ENCODE measurements at places on chromosomes 5 and 9.

DNA sequence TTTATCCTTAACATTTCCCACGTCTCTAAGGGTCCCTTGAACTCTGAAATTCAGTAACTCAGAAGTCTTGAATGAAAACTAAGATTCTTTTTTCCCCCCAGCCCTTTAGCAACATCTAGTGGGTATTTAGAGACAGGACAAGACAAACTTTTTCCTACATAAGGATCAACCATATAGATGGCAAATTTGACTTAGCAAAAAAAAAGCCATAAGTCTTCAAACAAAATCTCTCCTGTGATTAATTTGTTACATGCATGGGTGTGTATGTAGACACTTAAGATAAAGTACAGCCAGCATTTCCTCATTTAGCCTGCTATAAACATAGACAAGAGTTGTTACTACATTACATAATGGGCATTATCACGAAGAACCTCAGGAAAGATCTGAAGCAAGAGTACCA is 29.1 kb upstream of the ANKRD31 start:
- DNase-seq = no peak

GRCh38 chr9:121650217-121651007 is 1.0 kb upstream of the DAB2IP start:
- no peak for DNase-seq

DNA sequence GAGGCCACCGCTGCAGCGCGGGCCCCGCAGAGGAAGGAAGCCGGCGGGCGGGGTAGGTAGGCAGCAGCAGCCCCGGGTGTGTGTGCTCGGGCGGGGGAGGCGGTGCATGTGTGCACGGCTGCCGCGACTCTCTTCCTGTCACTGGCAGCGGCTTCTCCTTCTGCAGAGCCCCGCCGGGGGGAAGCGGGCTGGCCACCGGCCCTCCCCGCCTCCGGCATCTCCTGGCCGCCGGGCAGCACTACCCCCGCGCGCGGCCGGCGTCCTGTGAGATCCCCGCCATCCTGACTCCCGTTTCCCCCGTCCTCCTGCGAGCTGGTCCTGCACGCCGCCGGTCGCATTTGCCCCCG is 315 bp downstream of the PIK3R1 start:
- DNase-seq = no peak

DNA sequence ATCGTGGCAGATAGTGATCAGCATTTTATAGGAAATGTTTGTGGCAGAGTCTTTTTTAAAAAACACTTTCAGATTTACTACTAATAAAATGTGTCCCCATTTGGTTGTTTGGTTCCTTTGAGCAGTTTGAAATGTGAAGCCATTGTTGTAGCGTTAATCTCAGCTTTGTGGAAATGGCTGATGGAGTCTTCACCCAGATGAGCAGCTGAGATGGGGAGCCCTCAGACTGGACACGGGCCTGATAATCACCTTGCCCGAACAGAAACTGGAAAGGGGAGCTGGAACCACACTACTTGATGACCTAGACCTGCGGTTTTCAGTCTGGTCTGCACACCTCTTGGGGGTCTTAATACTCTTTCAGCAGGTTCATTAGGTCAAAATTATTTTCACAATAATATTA is 20.6 kb upstream of the ANP32B start:
- DNase-seq = no peak

DNA sequence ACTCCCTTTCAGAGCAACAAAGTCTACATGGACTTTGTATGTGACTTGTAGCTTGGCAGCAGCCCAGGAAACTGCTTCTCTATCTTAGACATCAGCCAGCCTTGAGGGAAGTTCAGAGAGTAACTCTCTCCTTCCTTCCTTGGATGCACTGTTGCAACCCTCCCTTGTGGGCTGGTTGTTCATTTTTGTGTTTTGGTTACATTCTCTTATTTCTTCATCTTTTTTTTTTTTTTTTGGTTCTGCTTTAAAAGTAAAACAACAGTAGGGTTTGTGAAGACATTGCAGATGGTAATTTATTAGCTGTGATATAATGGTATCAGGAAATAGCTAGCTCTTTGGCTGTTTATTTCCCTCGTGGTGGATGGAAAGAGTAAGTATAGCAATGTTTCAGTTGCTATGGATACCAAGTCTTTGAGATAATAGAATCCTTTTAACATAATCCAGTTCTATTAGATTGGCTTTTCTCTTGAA is 97.9 kb upstream of the MAMDC2 start:
- DNase-seq = no peak

DNA sequence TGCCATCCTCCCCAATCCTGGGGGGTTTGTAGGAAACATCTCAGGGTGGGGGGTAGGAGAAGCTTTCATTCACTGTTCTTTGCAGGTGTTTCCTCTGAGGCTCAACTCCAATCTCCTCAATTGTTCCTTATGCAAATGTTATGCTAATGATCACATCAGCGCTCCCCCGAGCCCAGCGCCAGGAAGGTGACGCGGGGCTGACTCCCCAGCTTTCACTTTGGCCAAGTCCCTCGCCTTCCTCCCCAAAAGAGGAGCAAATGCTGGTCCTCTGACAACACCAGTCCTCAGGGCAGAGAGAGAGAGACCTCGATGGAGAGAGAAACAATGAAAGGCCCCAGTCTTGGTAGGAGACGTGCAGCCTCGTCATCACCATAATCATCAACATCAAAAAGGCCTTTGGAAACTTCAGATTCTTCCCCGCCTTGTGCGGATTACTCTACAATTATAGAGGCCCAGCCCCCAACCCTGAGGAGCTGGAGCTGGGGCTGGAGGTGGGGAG is 39.1 kb downstream of the PCDH1 start:
- no peak for DNase-seq

- no peak for DNase-seq
These were observed 20.2 kb upstream of the ORM1 start for GRCh38 chr9:114302727-114303126.

DNA sequence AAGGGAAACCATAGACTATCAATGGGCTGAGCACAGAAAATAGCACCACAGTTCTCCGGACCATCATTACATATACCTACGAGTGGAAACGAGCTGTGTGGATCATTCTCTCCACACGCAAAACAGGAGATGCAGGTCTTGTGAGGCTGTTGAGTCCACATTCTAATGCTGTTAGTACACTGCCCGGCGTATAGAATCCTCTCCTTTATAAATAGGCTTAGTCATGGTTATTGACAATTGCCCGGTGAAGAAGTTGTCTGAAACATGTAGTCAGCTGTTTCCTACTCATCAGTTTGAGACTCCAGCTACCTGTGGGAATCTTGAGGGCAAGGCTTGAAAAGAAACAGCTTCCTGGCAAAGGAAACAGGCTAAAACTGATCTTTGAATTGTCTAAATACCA is 602.0 kb upstream of the EDIL3 start:
- no peak for DNase-seq

GRCh38 chr5:113249206-113249605 is 185.6 kb downstream of the TSSK1B start:
- DNase-seq = no peak

GRCh38 chr5:148290271-148291195 is 21.7 kb upstream of the SPINK7 start:
- DNase-seq = no peak

DNA sequence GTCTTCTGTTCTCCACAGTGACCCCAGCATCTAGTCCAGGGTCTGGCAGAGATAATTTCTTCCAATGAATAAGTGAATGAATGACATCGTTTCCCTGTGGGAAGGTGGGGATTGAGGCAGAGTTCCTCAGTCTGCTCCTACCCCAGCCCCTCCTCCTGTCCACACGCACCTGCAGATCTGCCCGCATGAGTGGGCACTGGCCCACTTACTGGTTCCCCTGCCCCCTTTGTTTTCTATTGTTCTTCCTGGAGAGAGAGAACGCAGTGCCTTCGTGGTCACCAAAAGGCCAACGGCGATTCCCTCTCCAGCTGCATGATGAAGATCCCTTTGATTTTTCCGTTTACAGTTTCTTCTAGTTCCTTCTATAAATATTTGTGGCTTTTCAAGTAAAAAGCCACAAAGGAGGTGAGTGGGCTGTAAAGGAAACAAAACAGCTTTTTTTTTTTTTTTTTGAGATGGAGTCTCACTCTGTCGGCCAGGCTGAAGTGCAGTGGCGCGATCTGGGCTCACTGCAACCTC is 5.8 kb upstream of the FPGS start:
- DNase-seq = no peak

DNA sequence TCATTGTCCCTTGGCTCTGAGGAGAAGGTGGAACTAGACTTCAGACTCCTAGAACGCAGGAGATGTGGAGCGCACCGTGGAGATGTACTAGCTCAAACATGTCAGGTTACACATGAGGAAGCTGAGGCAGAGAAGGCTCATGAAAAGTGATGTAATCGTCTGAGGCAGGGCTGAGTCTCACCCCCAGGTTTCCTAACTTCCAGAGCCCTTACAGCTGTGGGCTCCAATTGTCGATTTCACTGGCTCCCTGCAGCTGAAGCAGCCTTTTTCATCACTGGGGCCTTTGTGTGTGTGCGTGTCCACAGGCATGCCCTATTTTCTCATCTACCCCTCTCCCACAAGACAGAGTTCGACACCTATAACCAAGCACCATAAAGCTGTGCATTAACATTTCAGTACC is 370.6 kb downstream of the NTRK2 start:
- no peak for DNase-seq

GRCh38 chr5:135213466-135214239 is 179.6 kb upstream of the PITX1 start:
- DNase-seq = no peak

GRCh38 chr9:130110166-130110565 is 56.5 kb downstream of the GPR107 start:
- no peak for DNase-seq

- no peak for DNase-seq
These were observed 16.1 kb downstream of the ACTBL2 start for GRCh38 chr5:57466544-57466943.

DNA sequence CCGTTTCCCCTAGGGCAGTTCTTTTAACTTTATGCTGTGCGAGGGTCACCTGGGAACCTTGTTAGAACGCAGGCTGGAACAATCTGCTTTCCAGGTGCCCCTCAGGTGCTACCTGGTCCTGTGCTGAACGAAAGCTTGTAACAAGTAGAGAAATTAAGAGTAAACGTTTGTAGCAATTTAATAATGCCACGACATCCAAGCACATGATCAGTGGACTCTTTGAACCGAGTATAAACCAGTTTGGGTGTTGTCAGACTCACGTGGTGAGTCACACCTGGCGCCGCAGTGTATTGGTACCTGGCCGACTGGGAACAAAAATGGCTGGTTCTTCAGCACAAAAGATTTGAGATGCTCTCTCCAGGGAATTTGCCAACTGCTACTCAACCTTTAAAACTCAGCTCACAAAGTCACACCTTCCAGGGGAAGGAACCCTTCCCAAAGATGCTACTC is 926 bp upstream of the MYO10 start:
- no peak for DNase-seq

DNA sequence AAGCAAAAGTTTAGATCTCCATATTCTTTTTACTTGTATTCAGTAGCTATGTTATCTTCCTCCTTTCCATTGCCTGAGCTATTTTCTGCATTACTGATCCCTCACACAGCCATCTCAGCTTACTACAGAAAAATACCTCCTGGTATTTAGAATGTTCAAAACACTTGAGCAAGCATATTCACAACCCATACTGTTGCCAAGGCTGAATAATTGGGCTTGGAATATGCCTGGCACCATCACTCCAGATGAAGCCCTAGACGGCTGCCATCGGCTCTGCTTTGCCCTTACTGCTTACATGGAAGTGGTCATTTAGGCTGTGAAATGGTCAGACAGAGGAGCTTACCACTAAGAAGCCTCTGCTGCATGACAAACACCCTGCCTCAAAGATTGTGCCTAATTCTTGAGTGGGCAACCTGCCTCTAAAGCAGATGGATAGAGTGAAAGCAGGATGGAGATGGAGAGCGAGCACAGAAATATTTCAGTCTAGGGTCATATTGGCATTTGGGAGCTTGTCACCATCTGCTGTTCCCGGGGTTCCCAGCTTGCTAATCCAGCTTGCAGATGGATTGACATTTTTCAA is 92.5 kb upstream of the TAS2R1 start:
- no peak for DNase-seq

DNA sequence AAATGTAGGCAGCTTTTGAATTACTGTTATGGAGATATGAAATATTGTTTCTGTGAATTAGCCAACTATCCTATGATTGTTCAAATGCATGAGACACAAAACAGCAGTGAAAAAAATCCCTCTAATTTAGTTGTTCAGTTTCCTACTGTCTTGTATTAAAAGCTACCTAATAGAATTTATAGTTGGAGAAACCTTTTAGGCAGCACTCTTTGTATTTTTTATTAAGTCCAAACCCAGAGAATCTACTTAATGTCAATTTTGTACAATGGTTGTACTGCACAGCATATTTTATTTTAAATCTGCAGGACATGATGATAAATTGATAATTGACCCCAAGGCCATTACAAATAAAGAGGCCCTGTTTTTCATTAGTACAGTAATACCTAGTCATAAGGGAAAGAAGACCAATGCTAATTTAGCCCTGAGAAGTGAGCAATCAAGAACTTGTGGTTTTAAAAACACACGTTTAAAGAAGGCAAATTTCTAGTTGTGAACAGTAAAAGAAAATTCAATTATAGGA is 607.5 kb downstream of the ISL1 start:
- DNase-seq = no peak

GRCh38 chr5:81286059-81286617 is 15.2 kb upstream of the ZCCHC9 start:
- DNase-seq = no peak

DNA sequence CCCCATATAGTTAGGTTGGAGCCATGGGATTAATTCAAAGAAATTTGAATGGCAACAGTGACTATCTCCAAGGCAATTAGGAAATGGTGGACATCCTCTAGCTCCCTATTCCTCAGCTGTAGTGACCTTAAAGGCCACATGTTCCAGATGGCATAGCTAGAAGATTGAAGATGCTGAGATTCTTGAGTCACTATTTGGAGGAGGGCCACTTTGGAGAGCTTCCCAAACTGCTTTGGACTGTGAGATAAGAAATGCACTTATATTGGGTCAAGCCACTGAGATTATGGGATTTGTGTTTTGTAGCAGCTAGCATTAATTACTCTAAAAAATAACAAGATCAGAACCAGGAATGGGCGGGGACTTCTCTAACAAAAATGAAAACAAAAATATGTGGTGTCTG is 636.2 kb upstream of the CCNG1 start:
- DNase-seq = no peak

GRCh38 chr9:136847826-136848392 is 1.3 kb upstream of the PHPT1 start:
- peak; percentile 50 for DNase-seq

DNA sequence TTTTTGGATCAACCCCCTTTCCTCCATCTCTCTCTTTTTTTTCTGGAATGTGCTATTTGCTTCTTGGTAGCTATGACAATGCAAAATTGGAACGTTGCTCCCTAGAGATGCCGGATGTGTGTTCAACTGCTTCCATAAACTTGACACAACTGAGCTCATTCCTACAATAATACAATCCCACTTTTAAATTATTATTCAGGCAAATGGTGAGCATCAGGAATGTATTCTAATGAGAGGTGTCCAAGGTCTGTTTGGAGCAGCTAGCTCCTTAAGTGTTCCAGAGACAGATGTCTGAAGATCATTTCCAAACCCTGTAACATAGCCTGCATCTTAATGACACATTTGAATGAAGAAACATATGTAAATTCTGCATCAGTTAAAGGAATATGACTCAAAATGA is 518.4 kb downstream of the TAF11L14 start:
- no peak for DNase-seq

Data from effector CD4-positive, alpha-beta T cell (primary cell).